ENCODE measurements at places on chromosomes 13 and 19.

- no peak for DNase-seq
These were observed 14.2 kb upstream of the ANGPTL8 start for GRCh38 chr19:11225172-11225571.

- no peak for DNase-seq
These were observed 44.9 kb downstream of the LYL1 start for GRCh38 chr19:13057744-13058143.

DNA sequence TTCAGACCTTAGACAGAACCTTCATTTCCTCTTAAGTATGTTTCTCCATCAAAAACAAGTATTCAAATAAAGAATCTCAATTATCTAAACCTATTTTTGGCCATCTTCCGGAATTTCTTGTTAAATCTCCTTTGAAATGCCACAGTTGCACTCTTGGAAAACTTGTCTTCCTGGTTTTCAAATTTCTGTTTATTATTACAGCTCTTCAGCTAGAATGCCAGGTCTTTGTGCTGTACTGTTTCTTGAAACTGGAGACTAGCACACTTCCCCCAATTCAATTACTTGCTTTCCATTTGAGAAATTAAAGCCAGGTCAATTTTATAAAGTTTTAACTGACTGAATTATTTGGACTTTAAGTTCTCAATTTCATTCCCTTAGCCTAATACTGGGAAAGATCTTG, 10.2 kb downstream of the KCNRG start:
- DNase-seq, result no peak

- DNase-seq, result no peak
These were observed 65.4 kb downstream of the SPATA13 start for GRCh38 chr13:24225930-24226329.

DNA sequence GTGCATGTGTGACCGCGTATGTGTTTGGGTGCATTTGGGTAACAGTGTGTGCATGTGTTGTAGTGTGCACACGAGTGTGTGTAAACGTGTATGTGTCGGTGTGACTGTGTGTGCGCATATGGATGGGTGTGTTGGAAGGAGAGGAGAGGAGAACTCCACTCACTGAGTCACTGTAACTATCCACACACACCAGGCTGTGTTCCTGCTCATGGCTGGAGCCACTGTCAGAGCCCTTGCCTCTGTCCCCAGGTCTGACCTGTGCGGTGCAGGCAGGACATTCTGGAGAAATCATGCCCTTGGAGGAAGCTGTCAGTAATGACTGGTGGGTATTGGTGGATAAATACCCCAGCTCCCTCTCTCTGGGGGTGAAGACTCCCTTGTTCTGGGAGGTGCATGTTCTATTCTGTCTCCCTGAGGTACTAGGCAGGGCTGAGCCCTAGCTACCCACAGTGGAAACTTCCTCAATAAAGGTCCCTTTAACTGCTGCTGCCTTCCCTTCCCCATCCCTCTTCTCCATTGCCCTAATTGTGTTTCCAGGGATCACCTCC, 48.4 kb downstream of the CYP4F22 start:
- no peak for DNase-seq

DNA sequence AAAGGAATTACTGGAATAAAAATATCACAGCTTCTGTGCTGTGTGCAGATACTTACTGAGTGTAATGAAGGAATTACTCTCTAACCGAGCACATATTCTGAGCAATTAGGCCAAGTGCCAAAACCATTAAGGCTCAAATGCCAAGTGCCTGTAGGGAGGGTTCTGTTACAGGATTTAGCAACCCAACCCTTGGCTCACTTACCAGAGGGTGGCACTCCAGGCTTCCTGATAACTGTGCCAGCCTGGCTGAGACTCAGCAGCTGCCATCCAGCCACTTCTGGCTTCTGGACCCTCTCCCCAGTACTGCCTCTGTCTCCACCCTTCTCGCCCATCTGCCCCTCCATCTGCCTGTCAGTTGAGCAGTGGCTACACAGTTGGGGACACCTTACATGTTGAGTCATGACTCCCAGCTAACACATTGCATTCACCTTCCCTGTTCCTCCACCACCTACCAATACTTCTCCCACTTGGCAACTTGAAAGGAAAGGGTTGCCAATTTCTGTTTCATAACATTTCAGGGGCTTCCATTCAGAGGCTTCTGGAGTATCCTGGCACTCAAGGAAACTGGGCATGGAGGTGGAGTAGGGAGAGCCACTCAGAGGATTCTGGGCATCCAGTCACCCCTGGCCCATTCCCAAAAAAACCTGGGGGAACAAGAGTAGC, 110.5 kb downstream of the COG6 start:
- peak; percentile 57 for DNase-seq

- DNase-seq, result no peak
These were observed 17.1 kb upstream of the CHST8 start for GRCh38 chr19:33604651-33605050.

DNA sequence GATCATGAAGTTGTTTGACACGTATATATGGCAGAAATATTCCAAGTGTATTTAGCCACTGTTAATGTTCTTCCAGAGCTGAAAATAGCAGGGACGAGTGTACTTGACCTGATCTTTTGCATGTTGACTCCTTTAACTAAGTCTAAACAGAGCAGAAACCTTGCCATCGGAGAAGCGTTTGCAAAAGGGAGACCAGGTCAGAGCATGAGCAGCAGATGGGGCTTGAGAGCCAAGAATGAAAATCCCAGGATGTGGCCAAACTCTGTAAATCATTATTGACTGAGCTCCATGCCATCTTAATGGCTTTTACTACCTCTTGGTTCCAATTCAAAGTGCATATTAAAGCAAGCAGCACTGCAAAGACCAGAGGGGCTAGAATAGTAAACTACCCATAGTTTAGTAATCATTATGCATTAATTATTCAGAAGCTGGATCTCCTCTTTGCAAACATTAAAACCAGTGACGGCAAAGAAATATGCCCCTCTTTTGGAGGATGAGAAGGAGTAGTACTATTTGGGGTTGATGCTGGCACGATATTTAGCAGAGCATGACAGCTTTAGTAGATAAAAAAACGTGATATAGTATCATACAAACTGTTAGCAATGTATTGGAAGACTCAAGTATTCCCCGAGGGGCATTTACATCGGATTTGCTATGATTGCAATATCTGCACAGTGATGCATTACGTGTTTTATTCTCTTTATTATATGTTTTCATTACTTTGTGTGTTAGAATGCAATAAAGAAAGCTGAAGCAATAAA, 55.7 kb downstream of the FAM216B start:
- DNase-seq, result no peak

DNA sequence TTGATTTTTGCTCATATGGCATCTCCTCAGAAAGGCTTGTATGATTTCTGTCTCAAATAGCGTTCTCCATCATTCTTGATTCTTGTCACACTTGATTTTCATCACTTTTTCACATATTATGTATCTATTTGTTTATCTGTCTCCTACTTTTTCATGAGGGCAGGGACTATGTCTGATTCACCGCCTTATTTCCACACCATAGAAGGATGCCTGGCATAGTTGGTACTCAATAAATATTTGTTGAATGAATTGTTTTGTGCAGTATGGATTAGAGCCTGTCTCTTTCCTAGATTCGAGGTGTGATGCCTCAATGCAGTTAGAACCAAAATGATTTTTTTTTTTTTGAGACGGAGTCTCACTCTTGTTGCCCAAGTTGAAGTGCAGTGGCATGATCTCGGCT, 12.1 kb downstream of the SAE1 start:
- no peak for DNase-seq

All from islet precursor cell (in vitro differentiated cells).